ENCODE measurements at places on chromosomes 7 and 10. TPM values are rescaled to one million over a fixed set of nuclear protein-coding genes. Genes with fewer than 3 reads are reported as not detected.

Gene TRIL
- 4.2 TPM for polyA plus RNA-seq

DNA sequence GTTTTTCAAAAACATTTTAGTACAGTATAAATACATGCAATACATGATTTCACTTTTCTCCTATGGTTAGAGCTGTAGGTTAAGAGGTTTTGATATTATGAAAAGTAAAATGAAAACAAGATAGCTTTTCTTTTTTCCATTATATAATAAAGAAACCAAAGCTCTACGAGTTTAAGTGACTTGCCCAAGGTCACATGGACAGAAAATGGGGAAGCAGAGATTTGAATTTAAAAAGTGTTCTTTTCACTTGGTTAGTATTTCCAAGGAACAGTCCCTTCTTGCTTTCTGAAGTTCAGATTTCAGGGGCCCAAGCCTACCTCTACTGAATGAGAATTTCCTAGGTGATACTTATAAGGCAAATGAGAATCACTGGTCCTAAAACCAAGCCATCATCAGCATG is 13.2 kb upstream of the MAP3K8 start:
- DNase-seq, result no peak

DNA sequence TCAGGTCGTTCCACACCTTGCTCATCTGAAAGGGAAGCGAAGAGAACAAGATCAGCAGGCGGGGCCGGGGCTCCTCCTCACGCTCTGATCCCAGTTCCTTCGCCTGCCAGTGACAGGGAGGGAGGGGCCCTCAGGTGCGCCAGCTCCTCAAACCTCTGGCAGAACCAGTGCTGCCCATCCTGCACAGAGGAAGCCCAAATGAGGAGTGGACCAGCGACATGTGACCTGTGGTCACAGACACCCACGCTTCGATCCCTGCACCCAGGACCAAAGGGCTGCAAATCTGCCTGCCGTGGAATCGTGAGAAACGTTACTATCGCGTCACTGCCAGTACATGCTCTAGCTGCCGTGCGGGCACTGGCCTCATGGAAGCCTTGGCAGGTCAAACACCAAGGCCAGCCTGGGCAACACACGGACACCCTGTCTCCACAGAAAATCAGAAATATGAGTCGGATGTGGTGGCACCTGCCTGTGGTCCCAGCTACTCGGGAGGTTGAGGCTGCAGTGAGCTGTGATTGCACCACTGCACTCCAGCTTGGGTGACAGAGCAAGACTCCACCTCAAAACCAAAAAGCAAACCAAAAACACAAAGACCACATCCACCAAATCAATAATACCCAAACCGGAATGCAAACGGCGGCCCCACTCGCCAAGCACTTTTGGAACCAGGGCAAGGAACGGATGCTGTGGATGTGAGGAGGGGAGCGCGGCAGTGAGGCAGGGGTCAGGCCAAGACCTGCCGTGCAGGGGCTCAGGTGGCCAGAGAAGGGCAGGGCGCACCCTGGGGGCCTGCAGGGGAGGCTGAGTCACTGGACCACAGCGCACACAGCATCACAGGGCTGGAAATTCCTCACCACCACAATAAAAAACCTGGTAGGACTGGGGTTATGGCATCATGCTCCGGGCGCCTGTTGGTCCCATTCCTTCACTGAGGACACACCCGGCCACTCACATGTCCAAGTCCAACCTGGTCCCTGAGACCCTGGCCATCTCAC is 13.4 kb downstream of the NUDT1 start:
- no peak for DNase-seq

GRCh38 chr10:7520507-7521485 is 110.0 kb upstream of the SFMBT2 start:
- DNase-seq, result no peak

DNA sequence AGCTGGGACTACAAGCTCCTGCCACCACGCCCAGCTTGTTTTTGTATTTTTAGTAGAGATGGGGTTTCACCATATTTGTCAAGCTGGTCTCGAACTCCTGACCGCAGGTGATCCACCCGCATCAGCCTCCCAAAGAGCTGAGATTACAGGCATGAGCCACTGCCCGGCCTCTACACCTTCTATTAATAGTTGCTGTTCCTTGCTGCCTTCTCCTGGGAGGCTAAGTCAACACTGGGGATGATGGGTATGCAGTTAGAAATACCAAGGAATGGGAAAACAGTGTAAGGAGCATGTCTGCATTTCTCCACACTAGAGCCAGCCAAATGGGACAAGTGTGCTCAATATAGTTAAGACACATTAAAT is 97.3 kb upstream of the PDLIM1 start:
- no peak for DNase-seq

DNA sequence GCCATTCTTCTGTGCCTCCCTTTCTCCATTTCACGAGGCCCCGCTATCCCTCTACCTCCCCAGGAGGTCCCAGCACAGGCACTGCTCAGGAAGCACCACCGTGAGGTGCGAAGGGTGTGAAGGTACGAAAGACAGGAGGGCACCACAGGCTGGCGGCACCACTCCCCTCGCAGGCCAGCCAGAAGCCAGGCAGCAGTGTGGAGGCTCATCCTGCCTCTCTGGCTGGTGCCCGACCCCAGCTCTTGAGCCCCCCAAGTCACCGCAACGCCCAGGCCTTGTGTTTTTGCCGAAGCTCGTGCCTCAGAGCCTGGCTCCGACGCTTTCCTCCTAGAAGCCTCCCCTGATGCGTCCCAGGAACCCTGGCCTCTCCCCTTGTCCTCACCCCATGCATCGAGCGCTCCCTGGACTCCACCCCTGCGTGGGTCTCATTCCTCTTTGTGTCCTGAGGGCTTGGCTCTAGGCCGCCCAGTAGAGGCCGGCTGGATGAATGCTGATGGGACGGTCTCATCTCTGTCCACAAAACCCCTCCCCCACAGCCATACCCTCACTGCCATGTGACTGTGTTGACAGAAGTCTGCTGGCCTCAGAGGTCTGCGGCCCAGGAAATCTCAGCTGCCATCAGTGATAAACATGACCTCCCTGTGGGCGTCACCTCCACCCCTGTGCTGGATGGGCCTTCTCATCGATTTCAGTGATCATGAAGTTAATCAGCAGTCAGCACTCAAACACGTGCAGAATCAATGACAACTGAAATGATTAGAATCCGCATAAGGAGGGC is 19.3 kb downstream of the BRI3 start:
- DNase-seq, result no peak

Gene PTPRN2
- polyA plus RNA-seq, result 6.2 TPM
